COR-L47 (cell line): ENCODE measurements at places on chromosomes 2 and 18.

DNA sequence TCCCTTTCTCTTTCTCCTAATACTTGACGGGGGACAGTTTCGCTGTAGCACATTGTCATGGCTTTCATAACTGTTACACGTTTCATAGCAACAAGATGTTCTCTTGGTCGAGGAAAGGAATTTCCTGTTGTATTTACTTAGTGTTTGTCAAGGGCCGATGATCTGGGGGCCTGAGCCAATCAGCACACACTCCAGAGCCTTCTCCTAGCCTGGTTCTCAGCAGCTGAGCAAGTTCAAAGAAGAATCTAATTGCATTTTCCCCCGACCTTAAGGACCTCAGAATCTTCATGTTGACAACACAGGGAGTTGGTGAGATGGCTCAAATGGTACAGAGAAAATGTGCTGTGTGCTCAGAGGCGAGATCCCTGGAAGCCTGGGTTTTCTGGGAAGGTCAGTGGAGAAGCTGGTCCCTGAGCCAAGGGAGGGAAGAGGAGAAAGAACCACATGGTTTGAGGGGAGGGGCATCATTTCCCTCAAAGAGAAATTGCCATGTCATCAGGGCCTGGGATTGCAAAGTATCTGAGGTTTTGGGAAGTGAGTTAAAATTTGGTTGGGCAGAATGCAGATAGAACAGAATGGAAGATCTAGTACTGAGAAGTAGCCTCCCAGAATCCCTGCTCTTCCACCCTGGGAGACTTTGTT, 76.9 kb upstream of the AGAP1 start:
- no peak for DNase-seq

- DNase-seq: no peak
Observed at GRCh38 chr2:135791418-135792190, 45.4 kb downstream of the LCT start.

DNA sequence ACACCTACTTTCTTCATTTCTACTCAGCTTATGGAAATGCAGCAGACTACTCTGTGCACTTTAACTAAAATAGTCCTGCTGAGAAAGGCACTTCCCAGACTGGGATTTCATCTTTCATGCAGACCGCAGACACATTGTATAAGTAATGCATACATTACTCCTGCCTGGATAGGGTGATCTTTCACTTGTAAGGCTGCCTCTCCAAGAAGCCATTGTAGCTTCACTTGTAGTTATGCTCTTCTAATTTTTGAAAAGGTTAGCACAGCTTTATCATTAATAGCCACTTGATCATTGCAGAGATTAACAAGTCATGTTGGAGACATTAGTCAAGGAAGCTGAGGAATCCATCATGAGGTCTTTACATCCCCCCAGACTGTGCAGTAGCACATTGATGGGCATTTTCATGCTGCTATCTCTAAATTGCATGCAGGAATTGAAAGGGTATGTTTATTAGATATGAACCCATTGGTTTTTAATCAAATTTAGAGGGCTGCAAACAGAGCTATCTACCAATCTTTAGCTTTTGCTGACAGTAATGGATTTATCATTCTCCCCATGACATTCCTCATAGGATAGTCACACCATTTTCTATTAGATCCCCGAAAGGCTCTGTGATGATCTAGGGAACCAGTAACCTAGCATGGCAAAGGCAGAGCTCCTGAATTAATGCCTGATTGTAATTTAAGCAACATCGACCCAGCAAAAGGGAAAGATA, 1074.7 kb upstream of the NXPH2 start:
- no peak for DNase-seq

GRCh38 chr2:51597086-51597485, 565.2 kb upstream of the NRXN1 start:
- DNase-seq: no peak

DNA sequence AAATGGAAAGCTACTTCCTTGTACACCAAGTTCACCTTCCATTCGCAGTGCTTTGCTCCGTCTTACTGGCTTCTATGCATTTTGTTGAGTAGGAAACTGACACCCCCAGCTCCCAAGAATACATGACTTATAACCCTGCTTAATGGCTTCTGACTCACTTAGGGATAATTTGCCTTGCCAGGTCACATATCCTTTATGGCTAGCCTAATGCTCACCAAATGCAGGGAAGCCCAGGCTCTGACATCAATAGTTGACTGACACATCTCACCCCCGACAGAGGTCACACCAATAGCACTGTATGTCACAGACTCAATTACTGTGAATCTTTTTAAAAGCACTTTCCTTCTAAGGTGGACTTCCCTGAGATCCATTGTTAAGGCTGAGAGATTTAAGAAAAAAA, 147.2 kb downstream of the DTNA start:
- no peak for DNase-seq

DNA sequence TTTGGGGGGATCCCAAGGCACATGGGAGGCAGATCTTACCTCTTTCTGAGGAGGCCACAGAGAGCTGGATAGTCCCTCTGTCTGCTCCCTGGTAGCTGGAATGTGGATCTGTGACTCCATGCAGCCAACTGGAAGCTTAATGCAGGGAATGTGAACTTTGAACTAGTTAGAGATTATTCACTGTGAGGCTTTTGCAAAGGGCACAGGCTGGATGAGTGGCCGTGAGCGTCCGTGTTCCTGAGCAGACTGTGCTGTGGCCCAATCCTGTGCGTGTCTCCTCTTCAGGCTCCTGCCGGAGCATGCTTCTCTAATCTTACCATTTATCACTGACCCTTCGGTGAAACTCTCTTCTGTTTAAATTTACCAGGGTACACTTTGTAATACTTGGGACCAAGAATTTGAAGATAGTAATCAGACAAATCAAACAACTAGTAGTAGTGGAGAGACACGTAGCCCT, 187.6 kb downstream of the PTPRM start:
- no peak for DNase-seq
